ENCODE measurements at places on chromosomes 3 and 15.

DNA sequence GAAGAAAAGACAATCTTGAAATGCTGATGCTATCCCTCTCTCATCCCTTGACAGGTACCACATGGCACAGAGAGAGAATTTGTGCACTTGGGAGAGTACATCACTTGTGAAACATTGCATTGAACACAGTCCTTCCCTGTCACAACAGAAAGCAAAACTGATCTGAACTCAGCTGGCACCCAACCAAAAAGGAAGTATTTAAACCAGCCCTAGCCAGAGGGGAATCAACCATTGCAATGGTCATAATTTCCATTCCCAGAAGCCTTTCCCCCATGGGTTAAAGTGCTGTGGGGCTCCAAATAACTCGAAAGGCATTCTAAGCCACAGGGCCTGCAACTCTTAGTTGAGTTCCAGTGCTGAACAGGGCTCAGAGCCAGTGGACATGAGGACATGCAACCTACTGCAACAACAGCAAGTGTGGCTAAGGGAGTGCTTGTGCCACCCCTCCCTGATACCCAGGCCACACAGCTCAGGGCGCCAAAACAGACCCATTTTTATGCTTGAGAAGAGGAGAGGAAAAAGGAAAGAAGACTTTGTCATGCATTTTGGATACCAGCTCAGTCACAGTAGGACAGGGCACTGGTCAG, 530.8 kb upstream of the BCHE start:
- no peak for DNase-seq

DNA sequence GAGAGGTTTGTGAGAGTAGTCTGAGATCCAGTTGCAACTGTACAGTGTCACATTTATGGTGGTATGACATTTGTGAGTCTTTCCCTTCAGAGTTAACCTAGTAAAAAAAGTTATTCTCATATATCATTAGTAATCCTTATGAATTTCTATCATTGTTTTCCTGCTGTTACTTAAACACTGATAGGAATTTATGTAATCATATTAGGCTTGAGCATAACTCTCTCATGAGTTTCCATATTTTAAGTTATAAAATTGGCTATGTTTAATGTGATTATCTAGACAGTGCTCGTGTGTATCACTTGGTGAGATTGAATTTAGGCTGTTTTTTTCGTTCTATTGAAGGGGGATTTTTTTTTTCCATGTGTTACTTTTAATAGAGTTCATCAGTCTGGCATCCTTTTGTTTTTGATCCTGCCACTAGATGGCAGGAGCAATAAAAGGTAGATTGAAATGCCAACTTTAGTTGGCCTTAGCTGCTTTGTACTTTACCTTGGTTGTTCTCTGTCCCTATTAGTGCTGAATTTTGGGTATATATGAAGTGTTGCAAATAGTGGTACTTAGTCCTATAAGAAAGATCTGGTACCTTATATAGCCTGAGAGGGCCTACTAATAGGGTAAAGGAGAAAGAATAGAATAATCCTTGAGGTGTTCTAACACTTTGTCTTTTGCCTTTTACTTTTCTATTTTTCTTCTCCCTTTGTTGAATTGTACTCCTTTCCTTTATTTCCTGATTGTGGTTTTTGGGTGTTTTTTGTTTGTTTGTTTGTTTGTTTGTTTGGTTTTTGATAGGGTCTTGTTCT, 17.9 kb downstream of the STT3B start:
- DNase-seq: peak; percentile 23

DNA sequence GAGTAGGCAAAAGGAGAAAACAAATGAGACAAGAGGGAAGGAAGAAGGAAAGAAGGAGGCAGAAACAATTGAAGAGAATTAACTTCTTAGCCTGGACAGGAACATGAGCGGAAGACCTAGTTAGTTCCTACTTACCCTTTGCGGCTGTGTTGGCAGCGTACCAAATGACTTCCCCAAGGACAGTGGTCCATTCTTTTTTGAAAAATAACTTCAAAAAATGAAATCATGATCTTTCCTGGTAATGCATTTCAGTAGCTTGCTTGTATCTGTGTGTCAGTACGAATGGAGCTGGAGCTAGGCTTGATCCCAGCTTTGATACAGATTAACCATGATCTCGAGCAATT, 41.5 kb upstream of the CFAP161 start:
- DNase-seq: no peak

DNA sequence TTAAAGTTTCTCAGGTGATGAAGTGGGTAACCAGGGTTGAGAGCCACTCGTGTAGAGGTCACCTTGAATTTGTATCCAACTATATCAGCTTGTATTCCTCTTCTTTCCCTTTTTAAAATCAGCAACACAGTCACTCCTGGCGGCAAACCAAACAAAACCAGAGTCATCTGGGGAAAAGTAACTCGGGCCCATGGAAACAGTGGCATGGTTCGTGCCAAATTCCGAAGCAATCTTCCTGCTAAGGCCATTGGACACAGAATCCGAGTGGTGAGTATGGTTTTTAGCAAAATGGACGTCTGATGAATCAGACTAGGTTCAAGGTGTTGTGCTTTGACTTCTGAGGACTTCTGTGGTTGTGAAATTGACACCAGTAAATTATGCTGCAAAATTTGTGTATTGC, 3.9 kb downstream of the RPL35A start:
- no peak for DNase-seq

DNA sequence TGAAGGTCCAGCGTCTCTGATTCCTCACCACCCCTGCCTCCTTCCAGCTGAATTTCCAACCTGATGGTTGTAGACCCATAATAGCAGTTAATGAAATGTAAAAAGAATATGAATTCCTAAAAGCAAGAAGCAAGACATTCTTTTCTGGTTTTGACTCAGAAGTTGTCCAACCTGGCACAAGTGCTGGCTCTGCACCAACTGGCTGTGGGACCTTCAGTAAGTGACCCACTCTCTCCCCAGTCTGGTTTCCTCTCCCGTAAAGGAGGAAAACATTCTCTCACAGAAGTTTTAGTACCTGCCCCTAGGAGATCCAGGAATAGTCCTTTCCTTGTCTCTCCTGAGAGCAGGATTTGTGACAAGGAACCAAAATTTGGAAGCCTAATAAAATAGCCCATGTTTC, 236.9 kb upstream of the TRIM42 start:
- peak; percentile 7 for DNase-seq

DNA sequence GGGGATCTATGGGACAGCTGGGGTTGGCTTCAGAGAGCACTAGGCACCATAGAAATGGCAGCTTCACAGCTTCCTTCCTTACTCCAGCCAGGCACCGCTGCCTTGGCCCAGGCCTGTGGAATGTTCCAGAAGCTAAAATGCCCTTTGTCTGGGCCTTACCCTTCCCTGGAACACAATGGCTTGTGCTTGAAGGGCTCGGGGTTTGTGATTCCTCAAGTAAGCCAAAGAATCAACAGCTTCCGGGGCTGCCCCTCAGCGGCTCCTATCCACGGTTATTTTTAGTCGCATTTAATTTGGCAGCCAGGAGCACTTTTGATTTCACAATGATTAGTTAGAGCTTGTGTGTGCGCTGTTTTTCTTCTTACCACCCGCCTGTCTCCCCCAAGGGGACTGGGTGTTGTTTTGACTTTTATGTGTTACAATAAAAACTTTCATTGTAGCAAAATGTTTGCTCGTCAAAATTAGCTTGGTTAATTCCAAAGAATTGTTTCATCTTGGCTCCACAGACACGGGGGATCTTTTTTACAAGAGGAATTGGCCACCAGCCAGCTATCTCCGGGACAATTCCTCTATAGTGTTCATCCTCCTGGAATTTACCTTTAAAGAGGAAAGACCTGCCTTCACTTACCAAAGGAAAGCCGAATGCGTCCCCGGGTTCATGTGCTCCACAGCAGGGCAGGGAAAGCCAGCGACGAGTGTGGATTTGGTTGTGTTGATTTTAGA, 73.8 kb downstream of the TLE3 start:
- no peak for DNase-seq

GRCh38 chr3:144643771-144644198, 672.2 kb downstream of the DIPK2A start:
- DNase-seq: no peak

GRCh38 chr3:52097851-52098507, 41.6 kb upstream of the DUSP7 start:
- DNase-seq: no peak

DNA sequence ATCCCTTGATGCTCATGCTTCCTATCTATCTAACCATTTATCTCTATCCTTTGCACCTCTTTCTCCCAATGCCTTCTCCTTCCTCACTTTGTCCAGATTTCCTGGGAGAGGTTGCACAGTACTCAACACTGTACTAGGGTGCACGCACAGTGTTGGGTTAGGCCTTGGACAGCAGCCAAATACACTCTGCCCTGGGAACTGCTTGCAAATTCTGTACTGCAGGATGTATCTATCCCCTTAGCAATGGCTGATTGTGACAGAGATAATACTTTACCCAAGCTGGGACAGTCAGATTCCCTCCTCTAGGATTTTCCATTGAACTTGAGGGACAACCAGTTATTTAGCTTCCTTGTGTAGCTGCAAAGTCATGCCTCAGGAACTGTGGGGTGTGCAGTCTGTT, 113.3 kb downstream of the IL20RB start:
- no peak for DNase-seq

- DNase-seq: no peak
Observed at GRCh38 chr3:118495206-118495605, 539.4 kb downstream of the IGSF11 start.

- no peak for DNase-seq
Observed at GRCh38 chr3:105564546-105565288, 198.0 kb downstream of the ALCAM start.

DNA sequence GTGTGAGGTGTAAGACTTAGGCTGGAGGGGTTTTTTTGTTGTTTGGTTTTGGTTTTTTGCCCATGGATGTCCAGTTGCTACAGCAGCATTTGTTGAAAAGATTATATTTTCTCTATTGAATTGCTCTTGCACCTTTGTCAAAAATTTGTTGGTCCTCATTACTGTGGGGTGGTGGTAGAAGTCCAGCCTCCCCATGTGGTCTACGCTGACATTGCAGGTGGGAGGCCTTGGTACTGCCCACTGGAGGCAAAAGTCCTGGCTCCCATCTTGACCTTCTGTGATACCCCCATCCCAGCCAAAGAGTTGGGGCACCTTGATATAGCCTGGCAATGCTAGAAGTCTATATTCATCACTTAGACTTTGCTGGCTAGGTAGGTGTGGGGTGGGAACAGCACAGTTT, 5.4 kb upstream of the RAB6B start:
- DNase-seq: no peak

DNA sequence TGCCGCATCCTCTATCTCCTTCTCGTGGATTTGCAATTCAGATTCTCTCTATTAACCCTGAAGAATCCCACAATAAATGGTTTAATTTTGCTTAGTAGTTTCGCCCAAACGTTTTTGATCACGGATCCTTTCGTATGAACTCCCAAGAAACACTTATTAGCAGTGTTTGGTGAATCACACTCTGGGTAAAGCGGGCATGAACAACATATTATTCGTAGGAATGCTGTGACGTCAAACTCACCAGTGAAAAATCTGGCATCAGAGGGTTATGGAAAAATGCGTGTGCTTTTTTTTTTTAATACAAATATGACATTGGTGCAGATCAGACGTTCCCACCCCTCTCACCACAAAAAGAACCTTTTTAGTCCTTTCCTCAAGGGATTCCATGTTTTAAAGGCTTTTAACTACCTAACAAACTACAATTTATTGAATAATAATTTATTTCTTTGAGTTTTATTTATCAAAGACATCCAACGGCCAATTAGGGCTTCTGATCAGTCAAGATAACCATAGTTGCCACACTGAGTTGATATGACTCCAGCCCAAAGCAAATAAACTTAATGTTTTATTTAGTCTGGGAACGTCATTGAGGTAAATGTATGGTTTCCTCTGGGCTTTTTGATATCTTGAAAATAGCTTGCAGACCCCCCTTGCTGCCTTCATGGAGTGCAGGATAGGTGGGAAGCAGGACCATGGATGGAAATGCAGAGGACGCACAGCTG, 45.5 kb upstream of the CGNL1 start:
- DNase-seq: no peak

DNA sequence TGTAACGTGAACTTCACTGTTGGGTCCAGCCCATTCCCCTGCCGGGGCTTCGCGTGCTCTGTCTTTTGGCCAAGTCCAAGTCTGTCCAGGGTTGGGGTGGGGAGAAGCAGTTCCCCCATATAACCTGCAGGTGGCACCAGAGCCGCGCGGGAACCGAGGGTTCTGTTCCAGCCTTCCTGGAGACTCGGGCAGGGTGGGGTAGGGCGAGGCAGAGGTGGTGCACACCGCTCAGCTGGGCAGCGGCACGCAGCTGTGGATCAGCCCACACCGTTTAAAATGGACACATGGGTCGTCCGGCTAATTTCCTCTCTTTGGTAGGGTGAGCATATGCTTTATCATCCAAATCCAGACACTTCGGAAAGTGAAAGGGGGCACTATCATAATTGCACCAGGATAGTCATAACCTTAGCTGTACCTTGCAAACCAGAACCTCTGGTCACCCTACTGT, 118.1 kb downstream of the TBC1D2B start:
- peak; percentile 78 for DNase-seq

- DNase-seq: no peak
Observed at GRCh38 chr15:56056626-56057025, 63.2 kb upstream of the NEDD4 start.

GRCh38 chr3:23959135-23959900, 14.2 kb downstream of the NR1D2 start:
- peak; percentile 65 for DNase-seq

DNA sequence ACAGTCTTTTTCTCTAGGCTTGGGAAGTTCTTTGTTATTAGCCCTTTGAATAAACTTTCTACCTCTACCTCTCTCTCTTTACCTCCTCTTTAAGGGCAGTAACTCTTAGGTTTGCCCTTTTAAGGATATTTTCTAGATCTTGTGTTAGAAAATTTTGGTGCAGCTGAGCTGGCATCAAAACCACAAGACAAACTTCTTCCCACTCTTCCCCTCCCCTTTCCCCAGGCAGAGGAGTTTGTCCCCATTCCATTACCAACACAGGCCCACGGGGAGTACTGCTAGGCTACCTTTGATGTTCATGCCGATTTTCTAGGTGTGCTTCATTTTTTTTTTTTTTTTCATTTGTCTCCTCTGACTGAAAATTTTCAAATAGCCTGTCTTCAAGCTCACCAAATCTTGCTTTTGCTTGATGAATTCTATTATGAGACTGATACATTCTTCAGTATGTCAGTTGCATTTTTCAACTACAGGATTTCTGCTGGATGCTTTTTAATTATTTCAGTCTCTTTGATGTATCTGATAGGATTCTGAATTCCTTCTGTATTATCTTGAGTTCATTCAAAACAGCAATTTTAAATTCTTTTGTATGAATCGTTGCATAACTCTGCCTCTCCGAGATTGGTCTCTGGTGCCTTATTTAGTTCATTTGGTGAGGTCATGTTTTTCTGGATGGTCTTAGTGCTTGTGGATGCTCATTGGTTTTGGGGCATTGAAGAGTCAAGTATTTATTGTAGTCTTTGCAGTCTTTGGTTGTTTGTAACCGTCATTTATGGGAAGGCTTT, 112.0 kb downstream of the UBE2E2 start:
- DNase-seq: no peak

Data from HTR-8/SVneo (cell line).